ENCODE measurements at places on chromosomes 5 and 9. TPM values are rescaled to one million over a fixed set of nuclear protein-coding genes. Genes with fewer than 3 reads are reported as not detected.

TPD52L3 gene
- not detected for total RNA-seq

FGFR4 gene
- 36.5 TPM for total RNA-seq

INSL4 gene
- total RNA-seq, result not detected

NANS gene
- 81.3 TPM for total RNA-seq

CSF1R gene
- under 0.01 TPM for total RNA-seq

RGMB gene
- total RNA-seq, result 14.7 TPM

CCDC187 gene
- under 0.01 TPM for total RNA-seq

CCDC192 gene
- total RNA-seq, result not detected

CDKN2B gene
- 10.4 TPM for total RNA-seq

TRAPPC13 gene
- 30.1 TPM for total RNA-seq

APBA1 gene
- total RNA-seq, result 5.7 TPM

Data from bronchial smooth muscle cell (primary cell).